ENCODE measurements at places on chromosomes 7 and 10.

DNA sequence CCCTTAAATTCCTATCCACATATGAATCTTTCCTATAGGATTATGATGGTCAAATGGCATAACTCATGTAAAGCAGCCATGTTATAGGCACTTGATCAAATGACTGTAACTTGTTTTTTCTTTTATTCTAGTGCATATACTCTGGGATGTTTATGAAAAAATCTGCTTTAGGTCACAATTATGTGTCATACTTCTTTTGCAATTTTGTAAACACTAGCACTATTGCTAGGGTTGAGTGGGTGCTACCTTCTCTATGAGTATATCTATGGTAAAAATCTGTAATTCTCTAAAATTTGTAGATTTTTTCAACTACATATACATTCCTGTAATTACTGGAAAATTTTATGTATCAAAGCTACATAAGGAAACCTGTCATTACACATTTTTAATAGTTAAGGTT lies 50.0 kb downstream of the HGF start:
- DNase-seq, result no peak

DNA sequence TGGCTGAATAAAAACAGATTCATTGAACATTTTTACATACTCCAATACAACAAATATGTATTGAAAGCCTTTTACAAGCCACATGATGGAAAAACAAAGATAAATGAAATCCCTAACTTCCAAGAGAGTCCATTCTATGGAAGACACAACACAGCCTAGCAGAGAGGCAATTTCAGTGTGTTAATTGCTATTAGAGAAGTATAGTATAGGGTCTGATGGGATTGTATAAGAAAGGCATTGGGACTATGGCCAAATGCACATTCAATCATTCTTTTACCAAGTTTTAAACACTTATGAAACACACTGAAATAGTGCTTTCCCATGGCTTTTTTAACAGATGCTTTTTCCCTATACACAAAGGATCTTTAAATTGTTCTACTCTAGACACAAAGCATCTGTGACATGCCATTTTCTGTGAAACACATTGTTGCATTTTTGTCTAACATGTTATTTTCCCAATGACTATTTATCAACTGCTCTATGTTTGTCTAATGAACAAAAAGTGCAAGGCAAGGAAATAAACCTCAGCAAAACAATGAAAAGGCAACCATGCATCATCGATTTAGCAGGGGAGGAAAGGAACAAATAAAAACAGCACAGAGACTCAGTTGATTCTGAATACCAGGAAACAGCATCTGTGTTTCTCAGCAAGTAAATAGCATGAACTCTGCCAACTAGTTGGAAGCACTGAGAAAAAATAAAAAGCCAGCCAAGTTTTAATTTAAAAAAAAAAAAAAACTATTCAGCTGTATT lies 42.4 kb upstream of the PHYHIPL start:
- no peak for DNase-seq

DNA sequence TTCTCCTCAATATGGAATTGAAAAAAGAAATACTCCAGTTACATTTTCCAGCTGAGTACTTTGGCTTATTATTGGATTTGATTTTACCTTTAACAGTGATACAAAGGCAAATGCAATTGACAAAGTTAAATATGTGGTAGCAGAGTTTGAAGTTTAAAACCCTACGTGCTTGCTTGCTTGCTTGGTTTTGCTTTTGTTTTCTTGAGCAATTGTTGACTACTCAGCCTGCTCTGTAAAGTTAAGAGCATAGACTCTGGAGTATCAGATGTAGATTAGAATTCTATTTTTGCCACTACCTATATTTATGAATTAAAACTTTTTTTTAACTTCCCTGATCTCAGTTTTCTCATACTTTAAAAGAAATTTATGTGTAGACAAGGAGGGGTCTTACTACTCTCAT lies 51.4 kb downstream of the PCDH15 start:
- DNase-seq, result no peak

GRCh38 chr10:119268871-119269506 lies 61.6 kb downstream of the GRK5 start:
- DNase-seq, result no peak

- DNase-seq, result peak; percentile 26
Measured at GRCh38 chr7:121872831-121873288, at the start of gene PTPRZ1. TSS of gene PTPRZ1 (plus strand) at chr7:121873161. CDS start at chr7:121873500, 339 bp downstream.

DNA sequence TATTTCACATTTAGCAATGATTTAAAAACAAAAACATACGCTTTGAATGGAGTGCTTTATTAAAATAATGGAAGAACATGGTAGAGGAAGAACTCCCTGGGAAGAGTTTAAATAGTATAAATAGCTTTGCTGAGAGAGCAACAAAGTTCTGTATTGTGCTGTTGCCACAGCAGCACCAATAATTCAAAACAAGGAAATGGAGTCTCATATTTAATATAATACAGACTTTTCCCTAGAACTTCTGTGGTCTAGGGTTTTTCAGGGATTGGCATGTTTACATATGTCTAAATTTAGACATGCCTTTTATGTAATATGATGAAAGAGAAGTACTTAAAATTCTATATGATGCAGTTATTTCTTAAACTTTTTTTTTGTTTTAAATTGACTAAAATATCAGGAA lies 217.2 kb upstream of the HDAC9 start:
- DNase-seq, result no peak

GRCh38 chr7:98056580-98056979 lies 50.1 kb upstream of the LMTK2 start:
- DNase-seq, result no peak

DNA sequence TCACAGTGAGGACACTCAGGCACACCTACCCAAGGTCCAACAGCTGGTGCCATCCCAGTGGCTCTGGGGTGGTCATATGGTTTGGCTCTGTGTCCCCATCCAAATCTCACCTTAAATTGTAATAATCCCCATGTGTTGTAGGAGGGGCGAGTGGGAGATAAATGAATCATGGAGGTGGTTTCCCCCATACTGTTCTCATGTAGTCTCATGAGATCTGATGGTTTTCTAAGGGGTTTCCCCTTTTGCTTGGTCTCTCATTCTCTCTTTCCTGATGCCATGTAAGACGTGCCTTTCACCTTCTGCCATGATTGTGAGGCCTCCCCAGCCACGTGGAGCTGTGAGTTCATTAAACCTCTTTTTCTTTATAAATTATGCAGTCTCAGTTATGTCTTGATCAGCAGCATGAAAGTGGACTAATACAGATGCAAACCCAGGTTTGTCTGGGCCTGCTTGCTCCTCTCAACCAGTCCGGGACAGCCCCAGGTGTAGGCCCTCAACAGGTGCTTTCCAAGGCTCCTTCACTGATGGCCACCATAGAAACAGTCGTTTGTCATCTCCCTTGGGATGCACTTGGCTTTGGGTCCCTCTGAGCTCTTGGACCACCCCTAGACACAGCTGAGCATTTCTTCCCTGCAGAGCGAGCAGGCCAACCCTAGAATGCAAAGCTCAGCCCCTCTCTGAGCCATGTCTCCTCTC lies 101.3 kb upstream of the CTBP2 start:
- no peak for DNase-seq

DNA sequence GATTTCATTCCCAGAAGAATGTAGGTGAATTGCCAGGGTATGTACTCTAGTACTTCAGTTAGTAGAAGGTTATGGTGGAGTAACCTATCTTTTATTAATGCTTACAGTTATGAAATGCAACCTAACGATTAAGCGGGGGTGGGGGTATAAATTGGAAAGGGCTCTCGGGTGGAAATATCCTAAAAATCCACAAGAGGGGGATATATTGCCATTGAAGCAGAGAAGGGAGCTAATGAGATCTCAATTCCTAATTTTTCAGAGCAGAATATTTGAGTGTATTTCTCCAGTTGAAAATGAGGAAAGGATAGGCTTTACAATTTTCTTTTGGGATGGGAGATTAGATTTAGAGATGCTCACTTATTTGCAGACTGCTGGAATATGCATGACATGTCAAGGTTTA lies 90.8 kb downstream of the DNAJB9 start:
- DNase-seq, result no peak

GRCh38 chr10:45308707-45309106 lies 6.7 kb downstream of the OR13A1 start:
- no peak for DNase-seq

DNA sequence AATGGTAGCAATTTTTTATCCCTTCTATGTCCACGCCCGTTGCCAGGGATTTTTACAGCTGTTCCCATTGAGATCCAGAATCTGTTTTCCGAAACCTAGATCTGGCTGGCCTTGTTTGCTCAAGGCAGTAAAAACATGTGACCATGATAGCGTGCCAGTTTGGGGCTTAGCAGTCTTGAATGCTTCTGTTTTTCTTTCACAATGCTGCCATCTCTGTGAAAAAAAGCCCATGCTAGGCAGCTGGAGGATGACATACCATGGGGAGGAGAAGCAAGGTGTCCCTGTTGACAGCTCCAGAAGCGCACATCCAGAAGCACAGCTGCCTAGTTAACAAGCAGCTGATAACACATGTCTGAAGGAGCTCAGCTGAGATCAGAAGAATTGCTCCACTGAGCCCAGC lies 2.2 kb upstream of the ZNF92 start:
- DNase-seq, result no peak

GRCh38 chr7:26590709-26591108 lies 273.7 kb downstream of the SKAP2 start:
- no peak for DNase-seq

DNA sequence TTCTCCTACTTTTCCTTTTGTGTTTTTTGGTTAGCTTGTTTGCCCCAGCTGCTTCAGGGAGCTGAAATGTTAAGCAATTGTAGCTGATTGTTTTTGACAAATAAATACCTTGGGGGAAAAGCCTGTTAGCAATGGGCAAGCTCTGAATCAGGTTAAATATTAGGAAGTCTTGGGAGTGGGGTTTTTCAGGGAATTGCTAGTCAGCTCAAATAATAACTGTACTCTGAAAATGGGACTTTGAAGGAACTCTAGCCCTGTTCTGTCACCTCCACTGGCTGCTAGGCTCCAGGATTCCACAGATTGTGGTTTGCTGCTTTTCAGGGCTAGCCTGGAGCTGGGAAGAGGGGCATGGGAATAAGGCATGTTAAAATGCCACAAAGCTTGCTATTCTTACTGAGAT lies 39.5 kb downstream of the ADK start:
- no peak for DNase-seq

GRCh38 chr10:21502348-21502740 lies 23.1 kb downstream of the SKIDA1 start:
- no peak for DNase-seq

DNA sequence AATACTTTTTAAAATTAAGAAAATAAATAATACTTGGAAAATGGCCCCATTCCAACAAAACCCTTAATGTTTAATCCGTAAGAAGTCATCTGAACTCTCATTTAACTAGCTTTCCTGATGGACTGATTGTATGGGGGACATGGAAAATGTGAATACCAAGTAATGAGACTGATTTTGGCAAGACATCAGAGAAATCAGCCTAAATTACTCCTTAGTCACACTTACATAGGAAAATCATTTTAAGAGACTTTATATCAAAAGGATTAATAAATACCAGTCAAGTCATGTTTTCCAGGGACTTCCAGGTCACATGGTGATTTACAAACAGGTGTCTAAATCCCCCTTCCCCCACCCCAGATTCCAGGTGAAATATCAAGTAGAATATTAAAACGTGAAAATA lies 58.2 kb downstream of the GRM8 start:
- DNase-seq, result no peak

- DNase-seq, result no peak
Measured at GRCh38 chr7:135741905-135742304, 6.7 kb downstream of the FAM180A start.

GRCh38 chr10:77116904-77117303 lies 520.7 kb downstream of the KCNMA1 start:
- DNase-seq, result no peak

GRCh38 chr10:66748217-66748616 lies 177.6 kb upstream of the LRRTM3 start:
- no peak for DNase-seq

- DNase-seq, result peak; percentile 59
Measured at GRCh38 chr7:156475666-156476065, 164.9 kb upstream of the RNF32 start.

DNA sequence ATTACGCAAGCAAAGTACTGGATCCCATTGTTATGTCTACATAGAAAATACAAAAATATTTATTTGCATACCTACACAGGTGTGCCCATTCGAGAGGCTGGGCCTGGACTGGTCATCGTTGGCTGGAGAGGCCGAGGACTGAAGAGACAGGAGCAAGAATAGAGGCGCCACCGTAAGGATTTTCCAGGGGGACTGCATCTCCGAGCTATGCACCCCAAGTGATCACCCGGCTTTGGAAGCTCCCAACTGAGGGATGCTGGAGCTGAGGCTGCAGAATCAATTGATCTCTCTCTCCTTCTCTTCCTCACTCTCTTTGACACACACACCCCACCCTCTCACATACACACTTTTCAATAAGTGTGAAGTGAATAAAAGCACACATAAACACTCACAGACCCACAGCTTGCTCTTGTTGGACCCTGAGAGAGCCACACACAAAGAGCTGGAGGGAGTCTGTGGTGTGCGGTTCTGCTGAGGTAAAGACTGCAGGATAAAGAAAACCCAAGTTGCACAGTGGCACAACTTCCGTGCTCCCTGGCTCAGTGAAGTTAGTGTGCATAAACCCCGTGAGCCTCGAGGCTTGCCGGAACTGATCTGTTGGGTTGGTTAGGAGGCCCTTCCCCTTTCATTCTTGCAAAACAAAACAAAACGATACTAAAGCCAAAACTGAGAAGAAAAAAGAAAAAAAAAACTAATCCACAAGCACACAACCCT lies at the start of gene AOAH:
Gene AOAH (minus strand): TSS at position 544 of the 714 bp plus-strand sequence. CDS start 346 bp downstream, at position 198.
- DNase-seq, result peak; percentile 56

DNA sequence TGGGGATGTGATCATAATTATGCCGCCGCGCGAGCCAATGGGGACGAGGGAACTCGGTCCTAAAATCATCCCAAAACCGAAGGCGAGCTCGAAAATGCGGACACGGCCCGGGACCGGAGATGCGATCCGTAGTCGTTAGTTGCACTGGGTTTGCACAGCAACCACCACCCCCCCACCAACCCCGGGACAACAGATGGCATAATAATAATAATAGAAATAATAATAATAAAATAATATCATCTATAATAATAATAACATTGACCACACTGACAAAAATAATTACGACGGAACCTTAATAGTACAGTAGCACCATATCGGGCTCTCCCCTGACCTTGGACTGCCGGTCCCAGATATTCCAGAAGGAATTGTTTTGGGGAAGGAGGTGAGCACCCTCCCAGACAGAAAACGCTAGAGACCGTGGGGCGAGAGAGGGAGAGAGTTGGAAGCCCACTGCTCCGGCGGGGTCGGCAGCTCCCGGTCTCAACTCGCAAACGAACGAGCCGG lies 1.1 kb upstream of the EMX2 start:
- DNase-seq, result no peak

GRCh38 chr7:52311886-52312285 lies 723.5 kb upstream of the POM121L12 start:
- DNase-seq, result no peak

DNA sequence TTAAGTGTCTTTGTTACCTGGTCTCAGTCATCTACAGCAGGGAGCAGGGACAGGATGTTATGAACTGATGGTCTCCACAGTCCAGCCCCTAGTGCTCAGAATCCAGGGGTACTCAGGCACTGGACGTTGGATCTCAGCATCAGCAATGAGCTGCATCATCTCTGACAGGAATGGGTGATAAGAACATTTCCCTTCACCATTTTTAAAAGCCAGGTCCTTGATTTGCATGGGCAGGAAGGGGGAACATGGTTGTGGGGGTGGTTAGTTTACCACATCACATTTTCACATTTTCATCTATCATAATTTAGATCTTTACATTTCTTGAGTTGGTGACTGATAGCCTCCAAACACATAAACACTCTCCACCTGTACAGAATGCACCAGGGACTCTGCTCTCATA lies 427.8 kb upstream of the NPVF start:
- no peak for DNase-seq

- DNase-seq, result no peak
Measured at GRCh38 chr10:97333351-97333600, 1.3 kb downstream of the FRAT2 start.

- no peak for DNase-seq
Measured at GRCh38 chr10:17409170-17409733, 45.1 kb downstream of the ST8SIA6 start.
